ENCODE measurements at places on chromosomes 7 and 10. TPM values are rescaled to one million over a fixed set of nuclear protein-coding genes. Genes with fewer than 3 reads are reported as not detected.

GRCh38 chr7:44196450-44196872, 4.3 kb upstream of the YKT6 start:
- H3K27ac ChIP-seq = no peak overlapping the region
- H3K36me3 ChIP-seq = no peaks in the 10 kb centered on the region
- no peak overlapping the region for H3K4me3 ChIP-seq
- H3K4me1 ChIP-seq = no peaks in the 10 kb centered on the region

- no peak for DNase-seq
- no peak overlapping the region for H3K4me3 ChIP-seq
- H3K36me3 ChIP-seq = no peaks in the 10 kb centered on the region
- H3K27me3 ChIP-seq = no peaks in the 10 kb centered on the region
- H3K27ac ChIP-seq = no peak overlapping the region
Observed at GRCh38 chr10:83886871-83887270, 252.4 kb upstream of the GHITM start.

DNA sequence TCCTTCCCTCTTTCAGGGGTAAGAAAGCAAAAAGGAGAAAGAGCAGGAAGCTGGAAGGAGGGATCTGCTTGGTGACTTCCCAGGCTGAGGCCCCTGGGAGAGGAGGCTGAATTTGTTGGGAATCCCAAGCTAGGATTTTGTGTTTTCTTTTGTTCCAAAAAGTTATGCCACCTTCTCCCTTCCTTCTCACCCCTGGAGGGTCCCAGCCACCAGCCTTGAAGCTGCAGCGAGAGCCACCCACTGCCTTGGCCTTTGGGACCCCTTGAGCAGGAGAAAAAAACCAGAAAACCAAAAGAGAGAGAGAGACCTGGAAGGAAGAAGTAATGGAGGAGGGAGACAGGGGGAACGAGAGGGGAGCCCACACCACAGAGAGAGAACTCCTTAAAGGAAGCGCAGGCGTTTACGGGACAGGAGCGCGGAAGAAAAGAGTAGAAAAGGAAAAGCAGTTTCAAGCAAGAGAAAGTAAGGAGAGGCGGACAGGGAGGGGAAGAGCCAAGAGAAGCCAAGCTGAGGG, 7.2 kb downstream of the VAX1 start:
- no peak for DNase-seq
- peaks cover 29% of the 10 kb centered on the region for H3K4me1 ChIP-seq
- H3K36me3 ChIP-seq = no peaks in the 10 kb centered on the region
- no peak overlapping the region for H3K4me3 ChIP-seq
- no peak overlapping the region for H3K27ac ChIP-seq

DNA sequence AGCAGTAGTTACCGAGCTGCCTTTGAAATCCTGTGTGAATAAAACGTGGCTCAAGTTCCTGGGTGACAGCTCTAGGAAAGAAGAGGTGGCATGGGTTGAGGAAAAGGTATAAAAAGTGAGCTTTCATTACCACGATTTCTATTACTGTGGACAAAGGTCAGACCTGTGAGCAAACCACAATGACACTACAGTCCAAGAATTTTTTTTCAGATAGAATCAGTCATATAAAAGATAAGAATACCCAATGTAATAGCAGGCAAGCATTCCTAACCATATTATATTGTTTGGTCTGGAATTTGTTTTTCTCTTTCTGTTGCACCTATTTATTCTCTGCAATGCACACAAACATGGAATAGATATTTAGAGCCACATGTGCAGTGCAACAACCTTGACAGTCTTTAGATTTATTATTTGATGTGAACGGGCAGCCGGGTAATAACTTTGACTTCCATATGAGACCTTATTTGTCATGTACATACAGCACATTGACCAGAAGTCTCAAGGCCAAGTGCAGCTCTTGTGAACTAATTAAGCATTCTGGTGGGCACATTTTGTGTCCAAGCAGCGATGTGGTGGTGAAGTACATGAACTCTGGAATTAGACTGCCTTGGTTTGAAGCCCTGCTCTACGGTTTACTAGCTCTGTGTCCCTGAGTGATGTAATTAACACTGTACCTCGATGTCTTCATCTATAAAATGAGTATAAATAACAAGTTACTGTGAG, 156.8 kb downstream of the NRCAM start:
- peak; percentile 46 for DNase-seq
- H3K36me3 ChIP-seq = no peaks in the 10 kb centered on the region
- peaks cover 5% of the 10 kb centered on the region for H3K4me1 ChIP-seq
- H3K27ac ChIP-seq = peak overlapping the region; percentile 68
- no peak overlapping the region for H3K4me3 ChIP-seq

- H3K36me3 ChIP-seq = no peaks in the 10 kb centered on the region
- peaks cover 12% of the 10 kb centered on the region for H3K4me1 ChIP-seq
- H3K27ac ChIP-seq = peak overlapping the region; percentile 99
- DNase-seq = no peak
- no peaks in the 10 kb centered on the region for H3K27me3 ChIP-seq
- H3K4me3 ChIP-seq = peak overlapping the region; percentile 96
Observed at GRCh38 chr10:119078422-119079179, 2.0 kb downstream of the EIF3A start.

CAMK2B gene
- not detected for total RNA-seq

SMKR1 gene
- total RNA-seq = 0.88 TPM

DNA sequence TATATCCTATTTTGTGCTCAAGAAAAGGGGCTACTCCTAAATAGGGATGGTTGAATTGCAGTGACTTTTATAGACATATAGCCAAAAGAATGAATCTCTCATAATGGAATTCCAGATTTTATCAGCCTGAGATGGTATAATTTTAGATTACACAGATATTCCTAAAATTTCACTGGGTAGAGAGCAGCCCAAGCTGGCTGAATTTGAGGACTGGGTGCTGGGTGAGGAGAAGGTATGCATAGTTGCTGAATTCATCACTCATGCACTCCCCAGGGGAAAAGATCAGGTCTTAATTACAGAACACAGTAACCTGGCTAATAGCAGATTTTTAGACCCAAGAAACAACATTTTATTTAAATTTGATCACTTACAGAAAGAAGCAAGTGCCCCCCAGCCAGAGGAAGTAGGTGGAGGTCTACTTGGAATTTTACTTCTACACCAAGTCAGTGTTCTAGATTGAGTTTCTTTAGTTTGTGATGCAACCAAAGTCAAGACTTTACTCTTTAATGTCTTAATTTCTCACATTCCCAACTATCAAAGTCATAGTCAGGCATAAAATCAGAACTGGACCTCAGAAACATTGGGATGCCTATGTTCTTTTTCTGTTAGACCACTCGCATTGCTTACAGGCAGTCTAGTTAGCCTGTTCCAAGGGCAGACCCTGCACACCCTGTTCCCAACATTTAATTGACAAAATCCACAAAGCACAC, 337.4 kb upstream of the PODXL start:
- DNase-seq = no peak
- H3K4me1 ChIP-seq = no peaks in the 10 kb centered on the region
- no peak overlapping the region for H3K4me3 ChIP-seq
- no peaks in the 10 kb centered on the region for H3K27me3 ChIP-seq
- no peak overlapping the region for H3K27ac ChIP-seq

DNA sequence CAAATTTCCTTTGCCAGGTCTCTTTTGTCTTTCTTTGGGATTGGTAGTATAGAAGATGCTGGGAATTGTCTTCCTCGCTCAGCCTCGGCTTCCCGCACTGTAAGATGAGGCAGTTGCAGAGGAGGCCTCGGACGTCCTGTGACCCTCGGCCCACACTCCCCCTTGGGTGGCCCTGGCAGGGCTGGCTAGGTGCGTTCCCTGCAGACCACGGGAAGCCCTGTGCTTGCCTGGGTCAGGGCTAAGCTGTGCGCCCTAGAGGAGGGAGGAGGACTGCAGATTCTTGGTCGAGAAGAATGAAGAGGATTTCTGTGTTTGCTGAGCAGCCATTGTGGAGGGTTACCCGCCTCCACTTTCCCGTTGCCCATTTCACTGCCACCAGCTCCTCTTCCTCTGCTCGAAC, 42.8 kb downstream of the WIPI2 start:
- no peak for DNase-seq
- H3K27ac ChIP-seq = no peak overlapping the region
- H3K27me3 ChIP-seq = no peaks in the 10 kb centered on the region
- H3K4me3 ChIP-seq = no peak overlapping the region
- H3K4me1 ChIP-seq = no peaks in the 10 kb centered on the region

DNA sequence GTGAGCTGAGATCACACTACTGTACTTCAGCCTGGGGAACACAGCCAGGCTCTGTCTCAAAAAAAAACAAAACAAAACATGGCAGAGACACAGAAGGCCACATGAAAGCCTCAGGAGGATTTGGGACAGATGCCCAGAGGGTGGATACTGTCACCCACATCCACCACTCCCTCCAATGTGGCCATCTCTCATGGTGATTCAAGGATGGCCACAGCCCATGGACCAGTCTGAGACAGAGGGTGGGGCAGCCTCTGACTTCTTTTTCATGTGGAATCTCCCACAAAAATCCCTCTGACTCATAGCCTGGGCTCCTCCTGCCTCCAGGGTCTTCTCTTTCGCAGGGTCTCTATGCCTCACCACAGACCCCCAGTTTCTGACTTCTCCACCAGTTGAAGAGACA, 59.0 kb upstream of the GTF2I start:
- no peaks in the 10 kb centered on the region for H3K27me3 ChIP-seq
- no peak overlapping the region for H3K4me3 ChIP-seq
- H3K27ac ChIP-seq = no peak overlapping the region
- H3K4me1 ChIP-seq = no peaks in the 10 kb centered on the region
- DNase-seq = no peak

DNA sequence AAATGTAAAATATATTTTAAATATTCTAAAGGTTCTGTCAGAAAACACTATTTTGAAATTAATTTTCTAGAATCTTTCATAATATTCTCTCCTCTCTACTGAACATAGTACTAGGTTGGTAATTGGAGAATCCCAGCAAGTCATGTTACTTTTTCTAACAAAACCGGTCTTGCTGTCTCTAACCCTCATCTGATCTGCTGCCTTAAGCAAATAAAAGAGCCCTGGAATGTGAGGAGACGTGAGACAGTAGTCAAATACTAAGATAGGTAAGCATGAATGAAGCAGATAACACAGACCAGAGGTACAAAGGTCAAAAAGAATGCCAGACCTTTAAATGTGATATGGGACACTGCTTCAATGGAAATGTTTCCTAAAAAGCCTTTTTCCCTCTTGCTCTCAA, 462.4 kb upstream of the NUPR2 start:
- no peak overlapping the region for H3K4me3 ChIP-seq
- no peak for DNase-seq
- no peaks in the 10 kb centered on the region for H3K4me1 ChIP-seq
- H3K36me3 ChIP-seq = no peaks in the 10 kb centered on the region

MSS51 gene
- total RNA-seq = 1.2 TPM

GRCh38 chr7:81190997-81191768, 272.3 kb upstream of the SEMA3C start:
- H3K27me3 ChIP-seq = no peaks in the 10 kb centered on the region
- no peak overlapping the region for H3K4me3 ChIP-seq
- H3K36me3 ChIP-seq = no peaks in the 10 kb centered on the region
- H3K4me1 ChIP-seq = no peaks in the 10 kb centered on the region
- peak; percentile 28 for DNase-seq

- H3K4me3 ChIP-seq = no peak overlapping the region
- H3K27ac ChIP-seq = no peak overlapping the region
- H3K27me3 ChIP-seq = peaks cover 35% of the 10 kb centered on the region
- no peaks in the 10 kb centered on the region for H3K36me3 ChIP-seq
Observed at GRCh38 chr10:70673043-70673928, 980 bp downstream of the ADAMTS14 start.

- DNase-seq = peak; percentile 64
- H3K27ac ChIP-seq = no peak overlapping the region
- H3K4me1 ChIP-seq = no peaks in the 10 kb centered on the region
Observed at GRCh38 chr7:122528879-122529481, 169.9 kb downstream of the RNF133 start.

DNA sequence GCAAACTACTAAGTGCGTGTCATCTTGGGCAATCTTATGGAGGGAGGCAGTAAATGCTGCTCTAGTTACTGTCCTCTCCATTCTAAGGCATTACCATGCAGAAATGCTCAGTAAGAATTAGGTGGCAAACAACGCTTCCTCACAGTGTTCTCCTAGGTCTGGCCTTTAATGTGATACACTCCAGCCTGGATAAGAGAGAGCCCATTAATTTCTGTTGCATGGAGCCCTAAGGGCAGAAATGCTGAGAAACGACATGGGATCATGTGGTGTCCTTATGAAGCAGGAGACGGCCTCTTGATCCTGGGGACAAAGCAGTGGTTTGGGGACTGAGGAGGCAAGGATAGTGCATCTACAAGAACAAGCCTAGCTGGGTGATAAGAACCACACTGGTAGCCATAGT, 44.0 kb downstream of the SLC25A13 start:
- no peak overlapping the region for H3K27ac ChIP-seq
- H3K4me3 ChIP-seq = no peak overlapping the region
- H3K36me3 ChIP-seq = no peaks in the 10 kb centered on the region

OR13A1 gene
- total RNA-seq = 0.37 TPM

DNA sequence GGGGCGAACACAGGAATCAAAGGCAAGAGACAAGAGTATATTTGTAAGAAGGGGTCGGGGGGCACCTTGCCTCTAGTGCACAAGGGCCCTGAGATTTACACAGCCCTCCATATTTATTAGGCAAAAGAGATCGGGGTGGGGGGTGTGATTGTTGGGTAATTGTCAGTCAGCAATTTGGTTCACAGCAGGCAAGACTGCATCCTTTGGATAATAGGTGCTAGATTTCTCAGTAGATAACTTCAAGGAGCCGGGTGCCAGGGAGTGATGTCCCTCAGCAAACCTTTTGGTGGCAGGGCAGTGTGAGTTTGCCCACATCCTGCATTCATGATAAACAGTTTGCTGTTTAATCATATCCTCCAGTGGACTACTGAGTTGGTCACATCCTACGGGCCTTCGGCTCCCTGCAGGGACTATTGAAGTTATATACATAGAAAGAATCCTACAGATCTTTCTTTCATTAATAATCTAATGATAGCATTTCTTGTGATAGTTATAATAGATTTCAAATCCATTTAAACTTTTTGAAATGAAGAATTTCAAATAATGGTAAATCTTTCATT, 178.5 kb downstream of the GNAI1 start:
- no peak overlapping the region for H3K4me3 ChIP-seq
- H3K4me1 ChIP-seq = peaks cover 5% of the 10 kb centered on the region
- H3K27ac ChIP-seq = peak overlapping the region; percentile 41
- DNase-seq = no peak
- H3K36me3 ChIP-seq = no peaks in the 10 kb centered on the region

PTPRN2 gene
- 1.8 TPM for total RNA-seq

Measured in hepatocyte (in vitro differentiated cells).